ENCODE measurements at places on chromosomes 11 and 22.

GRCh38 chr11:103326070-103326794, 217.0 kb downstream of the DYNC2H1 start:
- DNase-seq, result no peak

- no peak for DNase-seq
Measured at GRCh38 chr11:41309111-41309522, 150.3 kb downstream of the LRRC4C start.

DNA sequence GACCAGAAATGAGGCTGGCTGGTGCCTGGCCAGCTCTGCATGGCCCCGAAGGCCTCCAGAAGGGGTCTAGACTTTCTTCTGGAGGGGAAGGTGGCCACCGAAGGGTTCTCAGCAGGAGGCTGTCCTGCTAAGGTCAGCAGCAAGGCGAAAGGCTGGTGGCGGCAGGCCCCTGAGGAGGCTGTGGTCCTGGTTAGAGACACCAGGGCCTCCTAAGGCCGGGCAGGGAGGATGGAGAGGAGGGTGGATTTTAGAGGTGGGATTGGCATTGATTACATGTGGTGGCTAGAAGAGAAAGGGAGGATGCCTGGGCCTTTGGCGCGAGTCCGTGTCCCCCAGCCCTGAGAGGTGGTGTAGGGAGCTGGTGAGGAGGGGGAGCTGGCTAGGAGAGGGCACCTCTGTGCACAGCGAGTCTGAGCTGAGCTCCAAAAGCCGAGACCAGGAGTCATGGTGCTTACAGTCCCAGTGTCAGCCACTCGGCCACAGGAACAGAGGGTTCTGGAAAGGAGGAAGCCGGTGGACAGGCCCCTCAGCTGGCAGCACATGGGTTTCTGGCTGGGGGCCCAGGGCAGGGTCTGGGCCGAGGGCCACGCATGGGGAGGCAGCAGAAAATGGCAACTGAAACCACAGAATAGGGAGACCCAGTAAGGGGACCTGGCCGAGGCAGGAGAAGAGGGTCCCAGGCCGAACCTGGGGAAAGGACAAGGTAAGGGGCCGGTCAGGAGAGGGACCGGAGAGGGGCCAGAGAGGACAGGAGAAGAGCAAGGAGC, 2.5 kb downstream of the FERMT3 start:
- no peak for DNase-seq

GRCh38 chr11:107848345-107848744, 10.2 kb downstream of the SLC35F2 start:
- DNase-seq, result no peak

GRCh38 chr11:61009392-61010275, 38.2 kb downstream of the CD6 start:
- DNase-seq, result no peak

DNA sequence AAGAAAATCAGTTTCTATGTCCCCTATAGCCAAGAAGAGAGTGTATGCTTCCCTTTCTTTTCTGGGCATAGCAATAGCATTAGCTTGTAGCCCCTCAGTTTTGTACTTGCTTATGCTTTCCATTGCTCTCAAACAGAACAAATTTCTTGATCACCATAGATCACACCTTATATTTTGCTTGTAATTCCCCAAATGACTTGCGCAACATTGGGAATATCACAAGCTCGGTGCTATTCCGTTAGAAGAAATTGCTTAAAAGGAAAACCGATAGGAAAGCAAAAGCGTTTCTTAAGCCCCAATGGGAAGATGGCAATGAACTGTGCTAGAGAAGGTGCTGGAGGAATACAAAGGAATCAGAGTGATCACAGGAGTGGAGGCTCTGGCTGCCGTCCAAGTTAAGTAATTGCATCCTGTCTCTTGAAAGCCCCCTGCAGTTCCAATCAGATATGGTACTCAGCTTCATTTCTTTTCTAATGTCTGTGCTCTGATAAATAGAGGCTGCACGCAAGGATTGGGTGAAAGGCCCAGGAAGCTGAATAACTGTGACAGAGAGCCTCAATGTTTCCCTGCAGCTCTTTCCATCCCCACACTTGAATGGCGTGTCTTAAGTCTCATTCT, 182.1 kb upstream of the KIRREL3 start:
- DNase-seq, result no peak

- DNase-seq, result no peak
Measured at GRCh38 chr11:75982309-75982708, 167.3 kb downstream of the UVRAG start.

GRCh38 chr11:45105233-45105983, 41.0 kb upstream of the PRDM11 start:
- DNase-seq, result peak; percentile 82

Measured in dorsolateral prefrontal cortex (tissue), 122 donors.